Frontal cortex (tissue), 4 donors: ENCODE measurements at places on chromosomes 11 and 22.

DNA sequence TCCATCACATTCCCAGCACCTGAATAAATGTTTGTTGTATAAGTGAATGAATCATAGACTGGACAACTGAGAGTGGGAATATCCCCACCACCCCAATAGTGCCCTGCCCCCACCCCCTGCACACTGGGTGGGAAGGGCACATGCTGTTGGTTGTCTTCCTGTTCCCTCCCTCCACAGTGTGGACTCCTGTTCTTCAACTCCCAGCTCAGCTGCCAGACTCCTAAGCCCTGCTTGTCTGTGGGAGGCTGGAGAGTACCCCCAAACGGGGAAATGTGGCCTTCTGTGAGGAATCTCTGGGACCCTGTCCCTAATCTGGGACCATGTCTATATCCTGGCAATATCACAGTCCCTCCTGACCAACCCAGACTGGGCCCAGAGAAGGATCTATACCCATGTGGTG, 5.5 kb upstream of the MYOD1 start:
- DNase-seq = no peak

GRCh38 chr11:122131126-122131525, 15.1 kb upstream of the BLID start:
- no peak for DNase-seq

DNA sequence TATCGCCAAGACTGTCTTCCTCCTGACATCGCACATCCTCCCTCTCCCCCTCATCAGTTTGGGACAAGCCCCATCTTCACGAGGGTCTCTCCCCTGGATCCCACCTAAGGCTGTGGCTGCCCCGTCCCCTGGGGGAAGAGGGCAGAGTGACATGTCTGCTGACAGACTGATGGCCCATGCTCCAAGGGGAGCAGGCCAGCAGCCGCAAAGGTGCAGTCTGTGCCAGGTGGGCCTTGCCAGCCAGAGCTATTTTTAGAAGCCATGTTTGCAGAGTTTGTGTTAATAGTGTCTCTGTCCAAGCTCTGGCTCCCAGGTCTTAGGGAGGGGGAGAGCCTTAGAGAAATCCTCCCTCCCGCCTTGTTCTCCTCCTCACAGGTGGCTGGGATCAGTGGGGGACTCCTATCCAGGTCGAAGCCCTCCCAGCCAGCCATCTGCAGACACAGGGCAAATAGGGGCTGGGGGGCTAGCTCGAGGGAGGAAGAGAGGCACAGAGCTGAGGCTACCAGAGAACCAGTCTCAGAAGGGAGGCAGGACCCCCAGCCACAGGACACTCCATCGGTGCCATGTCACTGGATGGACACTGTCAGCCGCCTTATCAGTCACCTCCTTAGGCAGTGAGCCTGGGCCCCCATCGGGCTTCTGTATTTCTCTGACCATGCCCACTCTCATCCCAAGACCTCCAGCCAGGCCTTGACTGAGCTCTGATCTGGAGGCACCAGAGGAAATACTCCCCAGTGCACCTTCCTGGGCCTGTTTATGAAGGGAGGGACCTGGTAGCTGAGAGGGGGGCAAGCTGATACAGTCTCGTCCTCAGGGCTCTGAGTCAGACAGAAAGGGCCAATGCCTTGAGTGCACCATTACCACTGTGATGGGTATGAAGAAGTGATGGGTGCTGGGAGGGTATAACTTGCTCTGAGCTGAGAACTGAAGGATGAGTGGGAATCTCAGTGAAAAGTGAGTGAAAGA, 49.3 kb downstream of the CHRDL2 start:
- DNase-seq = no peak

DNA sequence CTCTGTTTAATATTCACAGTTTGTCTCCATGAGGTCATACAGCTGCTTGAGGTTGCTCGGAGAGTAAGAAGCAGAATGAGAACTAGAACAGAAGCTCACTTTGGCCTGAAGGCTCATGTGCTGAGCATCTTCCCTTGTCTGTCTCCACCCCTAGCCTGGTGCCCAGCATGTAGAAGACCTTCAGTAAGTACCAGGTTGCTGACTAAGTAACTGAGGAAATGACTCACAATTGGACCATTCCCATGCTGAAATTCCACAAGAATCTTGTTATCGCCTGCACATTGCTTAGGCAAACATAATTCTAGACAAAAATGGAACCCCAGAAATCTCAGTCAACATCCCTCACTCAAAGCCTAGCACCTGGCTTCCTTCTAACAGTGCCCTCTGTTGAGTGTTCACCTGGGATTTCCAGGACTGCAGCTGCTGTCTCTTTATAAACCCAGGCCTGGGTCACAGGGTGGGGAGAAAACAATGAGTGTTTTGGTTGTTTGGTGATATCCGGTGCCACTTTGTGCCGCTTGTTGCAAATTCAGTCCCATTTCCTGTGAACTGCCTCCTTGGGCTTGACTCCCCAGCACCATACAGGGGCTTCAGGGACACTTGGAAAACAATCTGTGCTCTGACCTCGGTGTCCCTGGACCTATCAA, 406.8 kb downstream of the ETS1 start:
- DNase-seq = no peak

DNA sequence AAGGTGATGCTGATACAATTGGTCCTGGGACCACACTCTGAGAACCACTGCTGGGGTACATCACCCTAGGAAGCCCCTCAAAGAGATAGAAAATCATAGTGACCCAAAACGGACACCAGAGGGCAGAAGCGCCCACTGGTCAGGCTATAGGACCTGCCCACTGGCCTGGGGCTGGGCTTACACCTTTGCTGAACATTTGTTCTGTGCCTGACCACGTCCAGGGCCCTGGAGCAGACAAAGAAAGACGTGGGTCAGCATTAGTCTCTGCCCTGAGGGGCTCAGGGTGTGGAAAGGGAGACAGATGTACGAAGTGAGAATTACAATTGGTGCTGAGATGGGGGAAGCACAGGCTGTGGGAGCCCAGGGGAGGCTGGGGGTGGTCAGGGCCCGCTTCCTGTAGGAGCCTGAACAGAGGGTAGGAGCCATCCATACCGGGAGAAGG, 14.4 kb upstream of the SERPINH1 start:
- peak; percentile 79 for DNase-seq

GRCh38 chr22:29317827-29318454, 2.4 kb upstream of the RASL10A start:
- DNase-seq = no peak

- DNase-seq = no peak
Observed at GRCh38 chr11:17765356-17766072, 30.9 kb downstream of the KCNC1 start.

DNA sequence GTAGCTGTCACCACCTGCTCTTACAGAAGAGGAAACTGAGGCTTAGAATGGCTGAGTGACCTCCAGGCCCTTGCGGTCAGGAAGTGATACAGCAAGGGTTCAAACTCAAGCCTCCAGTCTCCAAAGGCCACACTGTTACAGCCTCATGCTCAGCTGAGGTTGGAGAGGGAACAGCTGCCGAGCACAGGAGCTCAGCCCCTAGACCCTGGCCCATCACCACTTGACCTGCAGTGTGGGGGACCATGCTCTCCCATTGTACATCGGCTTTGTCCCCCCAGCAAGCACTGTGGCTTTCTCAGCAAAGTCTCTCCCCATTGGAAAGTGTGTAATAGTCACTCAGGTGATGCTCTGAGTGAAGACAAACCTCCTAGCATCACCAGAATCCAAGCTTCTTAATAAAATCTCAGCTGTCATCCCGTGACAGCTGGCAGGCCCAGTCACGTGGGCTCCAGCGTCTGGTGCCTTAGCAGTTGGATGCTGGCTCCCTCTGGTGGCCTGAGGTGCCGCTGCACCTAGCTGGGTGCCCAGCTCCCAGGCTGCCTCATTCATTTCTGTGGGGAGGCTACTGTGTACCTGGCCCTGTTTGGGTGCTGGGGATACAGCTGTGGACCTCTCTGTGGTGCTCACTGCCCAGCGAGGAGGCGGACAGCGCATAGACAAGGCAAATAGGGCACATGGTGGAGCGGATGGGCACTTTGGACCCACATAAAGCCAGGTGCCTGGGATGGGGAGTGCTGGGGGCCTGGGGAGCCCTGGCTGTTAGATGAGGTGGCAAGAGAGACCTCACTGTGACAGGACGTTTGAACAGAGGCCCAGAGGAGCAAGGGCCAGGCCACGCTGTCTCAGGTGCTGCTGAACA, 19.1 kb upstream of the MYRF start:
- peak; percentile 92 for DNase-seq

DNA sequence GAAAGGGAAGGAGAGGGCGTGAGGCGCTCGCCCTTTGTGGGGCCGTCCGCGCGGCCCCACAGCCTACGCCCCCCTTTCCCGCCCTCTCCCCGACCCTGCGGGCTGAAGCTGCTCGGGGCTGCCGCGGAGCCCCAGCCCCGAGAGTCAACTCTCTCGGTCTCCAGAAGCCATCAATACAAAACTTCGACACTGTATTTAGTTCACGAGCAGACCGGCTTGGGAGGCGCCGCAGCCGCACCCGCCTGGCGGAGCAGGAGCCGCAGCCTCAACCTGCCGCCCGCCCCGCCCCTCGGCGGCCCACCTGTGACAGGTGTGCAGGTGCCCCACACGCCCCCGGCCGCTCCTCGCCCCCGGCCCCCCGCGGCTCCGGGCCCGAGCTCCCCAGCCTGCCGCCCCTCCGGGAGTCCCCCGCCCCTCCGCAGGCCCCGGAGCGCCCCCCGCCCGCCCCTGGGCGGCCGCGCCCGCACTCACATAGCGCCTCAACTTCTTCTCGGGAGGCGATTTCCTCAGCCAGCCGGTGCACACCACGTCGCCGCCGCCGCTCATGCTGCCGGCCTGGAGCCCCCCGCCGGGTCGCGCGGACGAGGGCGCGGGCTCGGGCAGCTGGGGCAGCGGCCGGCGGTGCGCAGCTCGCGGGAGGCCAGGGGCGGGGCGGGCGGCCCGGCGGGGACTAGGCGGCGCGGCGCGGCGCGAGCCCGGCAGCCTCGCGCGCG, at the start of gene GAB2:
TSS of gene GAB2 (minus strand) at position 646 of the 713 bp plus-strand sequence. CDS start at position 546, 100 bp downstream.
- DNase-seq = no peak

DNA sequence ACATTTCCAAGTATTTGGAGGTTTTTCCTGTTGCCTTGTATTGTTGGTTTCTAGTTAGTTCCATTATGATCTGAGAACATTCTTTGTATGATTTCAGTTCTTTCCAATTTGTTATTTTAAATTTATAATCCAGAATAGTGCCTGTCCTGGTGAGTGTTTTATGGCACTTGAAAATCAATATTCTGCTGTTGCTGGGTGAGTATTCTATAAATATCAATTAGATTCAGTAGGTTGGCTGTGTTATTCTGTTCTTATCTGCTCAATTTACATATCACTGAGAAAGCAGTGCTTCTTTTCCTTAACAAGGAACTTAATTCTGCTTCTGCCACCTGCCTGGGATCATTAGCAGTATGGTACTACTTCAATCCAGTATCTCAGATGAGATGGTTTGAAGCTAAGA, 123.5 kb downstream of the SNX19 start:
- DNase-seq = no peak

- DNase-seq = no peak
Observed at GRCh38 chr11:660681-661444, 23.8 kb downstream of the DRD4 start.

GRCh38 chr11:47272706-47273105, 2.8 kb downstream of the MADD start:
- no peak for DNase-seq

DNA sequence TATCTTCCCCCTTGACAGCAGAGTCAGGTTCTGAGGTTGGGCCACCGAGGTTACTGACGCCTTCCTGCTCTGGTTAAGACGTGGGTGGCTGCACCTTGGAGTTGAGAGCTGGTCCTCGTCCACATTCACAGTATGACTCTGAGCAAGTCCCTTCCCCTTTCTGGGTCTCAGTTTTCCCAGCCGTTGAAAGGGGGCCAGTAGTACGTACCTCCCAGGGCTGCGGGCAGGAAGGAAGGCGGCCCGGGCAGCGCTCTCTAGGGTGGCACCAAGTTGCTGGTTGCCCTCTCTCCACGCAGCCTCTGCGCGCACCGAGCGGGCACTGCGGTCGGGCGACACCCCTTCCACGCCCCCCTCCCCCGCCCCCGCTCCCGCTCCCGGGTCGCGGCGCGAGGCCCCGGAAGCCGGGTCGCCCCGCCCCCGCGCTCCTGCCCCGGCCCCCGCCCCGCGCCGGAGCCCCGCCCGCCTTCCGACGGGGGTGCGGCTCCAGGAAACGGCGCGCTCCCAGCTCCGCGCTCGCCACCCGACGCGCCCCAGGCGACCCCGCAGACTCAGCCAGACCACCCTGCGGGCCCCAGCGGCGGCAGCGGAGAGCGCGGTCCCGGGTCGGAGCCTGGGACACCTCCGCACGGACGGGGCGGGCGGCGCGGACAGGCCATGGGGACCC, at the start of gene EHBP1L1:
TSS of gene EHBP1L1 (plus strand) at position 486 of the 664 bp plus-strand sequence. CDS start 250 bp downstream, outside the sequence.
- DNase-seq = peak; percentile 83

DNA sequence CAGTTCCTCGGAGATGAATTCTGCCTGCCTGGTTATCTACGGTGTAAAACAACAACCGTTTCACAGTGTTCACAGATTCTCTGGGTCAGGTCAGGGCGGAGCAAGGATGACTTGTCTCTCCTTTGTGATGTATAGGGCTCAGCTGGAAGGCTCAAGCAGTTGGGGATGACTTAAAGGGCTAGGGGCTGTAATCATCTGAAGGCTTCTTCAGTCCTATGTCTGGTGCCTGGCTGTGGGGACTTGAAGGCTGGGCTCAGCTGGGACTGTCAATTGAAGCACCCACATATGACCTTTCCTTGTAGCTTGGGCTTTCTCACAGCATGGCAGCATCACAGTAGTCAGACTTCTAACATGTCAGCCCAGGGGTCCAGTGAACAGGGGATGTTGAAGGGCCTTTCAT, 29.3 kb downstream of the EIF3F start:
- no peak for DNase-seq

DNA sequence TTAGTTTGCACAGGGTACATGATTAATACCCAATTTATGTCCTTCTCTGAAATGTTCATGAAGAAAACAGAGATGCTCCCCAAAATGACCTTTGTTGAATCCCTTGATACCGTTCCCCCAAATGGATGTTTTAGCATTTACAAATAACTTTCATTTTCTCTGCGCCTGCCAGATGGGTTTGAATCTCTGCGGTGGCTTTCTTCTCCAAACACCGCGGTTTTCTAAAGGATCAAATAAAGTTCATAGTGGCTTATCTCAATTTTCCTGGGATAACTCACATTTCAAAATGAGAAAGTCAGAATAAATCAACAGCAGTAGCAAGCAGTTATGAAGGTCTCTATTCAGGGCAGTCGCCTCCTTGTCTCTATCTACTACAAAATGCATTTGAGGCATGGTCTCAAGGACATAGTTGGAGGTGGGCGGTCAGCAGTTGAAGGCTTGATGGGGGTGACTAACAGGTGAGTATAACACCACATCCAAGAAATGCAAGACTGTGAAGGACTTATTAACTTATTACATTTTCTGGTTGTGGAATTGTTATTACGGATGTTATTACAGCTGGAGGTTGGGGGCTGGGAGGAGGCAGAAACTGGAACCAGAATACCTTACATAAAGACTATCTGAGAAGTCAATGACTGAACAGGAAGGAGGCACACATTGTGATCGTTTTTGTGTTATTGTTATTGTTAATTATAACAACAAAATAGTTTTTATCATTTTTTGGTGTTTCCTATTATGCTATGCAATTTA, 1513.3 kb downstream of the FAM181B start:
- no peak for DNase-seq
